Choroid plexus epithelial cell (primary cell): ENCODE measurements at places on chromosomes 5 and 9.

DNA sequence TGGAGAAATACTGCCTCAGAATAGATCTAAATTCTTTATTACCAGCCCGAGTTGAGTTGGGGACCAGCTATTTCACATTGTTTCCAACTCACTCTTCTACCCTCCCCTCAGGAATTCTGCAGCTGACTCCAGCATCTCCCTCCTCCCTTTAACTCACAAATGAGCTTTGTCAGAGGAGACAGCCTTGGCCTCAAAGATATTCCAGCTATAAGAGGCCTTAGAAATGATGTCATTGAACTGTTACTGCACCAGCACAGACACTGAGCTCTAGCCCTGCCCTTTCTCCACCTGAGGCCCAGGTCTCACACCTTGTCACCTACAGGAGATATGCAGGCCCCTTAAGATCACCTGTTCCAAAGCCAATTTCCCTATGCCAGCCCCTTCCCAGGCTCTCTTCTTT lies 78.4 kb upstream of the ATP10B start:
- peak; percentile 1 for DNase-seq

GRCh38 chr5:139763930-139764791 lies 31.4 kb upstream of the PSD2 start:
- no peak for DNase-seq

DNA sequence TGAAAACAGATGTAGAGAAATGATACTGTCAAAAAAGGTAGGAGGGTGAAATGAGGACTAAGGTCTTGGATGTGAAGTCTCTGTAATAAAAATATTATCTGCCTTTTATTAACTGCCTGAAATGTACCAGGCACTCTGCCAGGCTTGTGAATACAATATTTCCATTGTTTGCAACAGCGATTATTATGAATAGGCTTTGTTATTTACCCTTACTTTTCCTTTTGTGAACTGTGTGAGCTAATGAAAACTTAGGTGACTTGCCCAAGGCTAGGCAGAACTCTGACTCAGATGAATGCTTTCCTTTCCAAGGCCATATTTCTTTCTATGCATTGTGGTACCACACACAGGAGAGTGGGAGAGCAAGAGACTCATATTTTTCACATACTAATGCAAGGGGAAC lies 204.1 kb downstream of the CDH12 start:
- DNase-seq = no peak

GRCh38 chr5:16306812-16307211 lies 127.2 kb upstream of the MARCHF11 start:
- DNase-seq = no peak

GRCh38 chr5:39816866-39817265 lies 392.1 kb upstream of the DAB2 start:
- no peak for DNase-seq

DNA sequence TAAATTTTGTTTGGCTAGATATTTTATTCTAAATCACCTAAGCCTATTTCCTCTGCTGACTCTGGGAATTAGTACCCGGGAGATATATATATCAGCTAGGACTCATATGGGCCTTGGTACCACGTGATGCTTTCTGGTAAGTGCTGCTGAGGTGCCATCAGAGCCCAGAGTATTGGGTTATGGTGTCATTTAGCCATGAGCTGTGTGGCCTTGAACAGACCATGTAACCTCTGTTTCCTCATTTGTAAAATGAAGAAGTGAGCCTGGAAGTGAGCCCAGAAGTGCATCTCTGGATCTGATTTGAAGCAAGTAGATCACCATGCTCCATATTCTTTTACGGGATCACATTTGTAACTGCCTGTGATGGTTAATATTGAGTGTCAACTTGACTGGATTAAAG lies 126.1 kb downstream of the GPBP1 start:
- DNase-seq = no peak

GRCh38 chr9:127909839-127910273 lies 7.0 kb downstream of the ST6GALNAC4 start:
- no peak for DNase-seq

GRCh38 chr9:78559449-78559885 lies 262.5 kb downstream of the PSAT1 start:
- DNase-seq = peak; percentile 61

GRCh38 chr5:106755789-106756188 lies 914.9 kb downstream of the EFNA5 start:
- DNase-seq = no peak

GRCh38 chr9:36898431-36899020 lies 135.5 kb downstream of the PAX5 start:
- DNase-seq = no peak

DNA sequence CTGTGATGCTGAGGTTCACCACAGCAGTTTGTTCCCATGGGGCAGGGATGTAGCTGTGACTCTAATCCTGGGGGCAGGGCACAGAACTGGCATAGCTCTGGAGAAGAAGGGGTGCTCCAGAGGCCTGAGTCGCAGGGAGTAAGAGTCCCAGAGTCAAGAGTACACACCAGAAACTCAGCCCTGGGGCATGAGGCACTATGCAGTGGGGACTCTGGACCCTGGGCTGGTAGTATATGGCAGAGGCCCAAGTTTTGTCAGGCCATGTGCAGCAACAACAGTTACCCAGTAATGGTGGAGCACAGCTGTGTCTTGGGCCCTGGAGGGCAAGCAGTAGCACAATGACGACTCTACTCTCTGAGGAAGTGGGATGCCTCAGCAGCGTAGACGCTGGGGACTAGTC lies 42.9 kb downstream of the TMEM38B start:
- no peak for DNase-seq

- no peak for DNase-seq
Observed at GRCh38 chr5:176534640-176535039, 2.6 kb downstream of the RNF44 start.

- DNase-seq = no peak
Observed at GRCh38 chr9:137666955-137667670, 48.3 kb downstream of the EHMT1 start.

DNA sequence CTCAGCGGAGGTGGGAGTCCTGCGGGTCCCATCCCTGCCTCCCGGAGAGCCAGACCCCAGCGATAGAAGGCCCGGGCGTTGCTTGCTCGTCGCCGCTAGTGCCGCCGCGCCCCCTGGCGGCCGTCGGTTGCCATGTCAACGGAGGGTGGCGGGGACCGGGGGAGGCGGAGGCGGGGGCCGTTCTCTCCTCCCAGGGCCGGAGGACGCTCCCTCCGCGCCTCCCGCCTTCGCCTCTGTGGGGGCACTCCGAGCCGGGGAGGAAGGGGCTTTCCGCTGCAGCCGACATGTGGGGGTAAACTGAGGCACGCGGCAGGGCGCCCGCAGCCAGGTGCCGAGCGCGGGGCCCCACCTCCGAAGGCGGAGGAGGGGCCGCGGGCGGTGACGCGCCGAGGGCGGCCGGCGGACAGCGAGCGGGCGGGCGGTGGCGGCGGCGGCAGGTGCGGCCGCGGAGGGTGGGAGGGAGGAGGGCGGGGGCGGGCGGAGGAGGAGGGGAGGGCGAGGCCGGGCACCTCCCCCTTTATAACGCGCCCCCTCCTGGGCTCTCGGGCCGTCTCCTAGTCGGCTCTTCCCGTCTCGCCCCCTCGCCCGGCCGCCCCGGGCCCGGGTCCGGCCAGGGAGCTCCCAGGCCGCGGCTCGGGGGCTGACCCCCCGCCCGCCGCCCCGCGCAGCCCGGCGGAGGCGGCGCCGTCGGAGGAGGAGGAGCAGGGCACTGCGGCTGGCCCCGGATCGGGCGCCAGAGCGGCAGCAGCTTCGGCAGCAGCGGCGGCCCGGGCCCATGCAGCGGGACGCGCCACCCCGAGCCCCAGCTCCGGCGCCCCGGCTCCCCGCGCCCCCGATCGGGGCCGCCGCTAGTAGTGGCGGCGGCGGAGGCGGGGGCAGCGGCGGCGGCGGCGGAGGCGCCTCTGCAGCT lies 556 bp upstream of the CDK9 start:
- DNase-seq = peak; percentile 81

DNA sequence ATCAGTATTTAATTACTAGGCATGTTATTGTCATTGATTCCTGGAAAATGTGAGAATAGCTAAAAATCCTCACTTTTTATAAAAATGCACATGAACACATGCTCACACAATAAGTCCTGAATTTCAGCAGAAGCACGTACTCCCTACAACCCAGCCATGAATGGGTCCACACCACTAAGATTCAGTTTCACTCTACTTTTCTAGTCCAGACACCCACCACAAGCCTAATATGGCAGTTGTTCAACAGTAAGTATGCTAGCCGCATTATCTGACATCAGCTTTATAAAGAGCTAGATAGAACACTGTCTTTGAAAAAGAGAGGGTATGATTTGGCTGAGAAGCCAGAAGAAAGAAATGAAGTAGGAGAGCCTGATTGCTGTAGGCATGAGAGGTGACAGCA lies 639.3 kb downstream of the BRINP1 start:
- DNase-seq = no peak

GRCh38 chr9:103037508-103038477 lies 42.7 kb downstream of the CYLC2 start:
- peak; percentile 52 for DNase-seq

- peak; percentile 86 for DNase-seq
Observed at GRCh38 chr9:111839387-111839786, 44.6 kb upstream of the SHOC1 start.

DNA sequence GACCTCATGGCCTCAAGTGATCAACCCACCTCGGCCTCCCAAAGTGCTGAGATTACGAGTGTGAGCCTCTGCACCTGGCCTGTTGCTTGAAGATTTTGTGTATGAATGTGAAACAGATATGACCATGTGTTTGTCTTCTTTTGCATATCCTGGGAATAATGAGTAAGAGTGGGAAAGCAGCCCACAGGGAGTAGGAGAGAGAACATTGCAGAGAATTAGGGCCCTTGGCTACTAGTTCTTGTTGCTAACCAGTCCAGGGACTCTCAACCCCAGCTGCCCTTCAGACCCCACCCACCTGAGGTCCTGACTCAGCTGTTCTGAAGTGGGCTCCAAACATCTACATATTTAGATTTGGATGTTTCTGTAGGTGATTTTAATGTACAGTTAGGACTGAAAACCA lies 125.5 kb downstream of the MTX3 start:
- no peak for DNase-seq

DNA sequence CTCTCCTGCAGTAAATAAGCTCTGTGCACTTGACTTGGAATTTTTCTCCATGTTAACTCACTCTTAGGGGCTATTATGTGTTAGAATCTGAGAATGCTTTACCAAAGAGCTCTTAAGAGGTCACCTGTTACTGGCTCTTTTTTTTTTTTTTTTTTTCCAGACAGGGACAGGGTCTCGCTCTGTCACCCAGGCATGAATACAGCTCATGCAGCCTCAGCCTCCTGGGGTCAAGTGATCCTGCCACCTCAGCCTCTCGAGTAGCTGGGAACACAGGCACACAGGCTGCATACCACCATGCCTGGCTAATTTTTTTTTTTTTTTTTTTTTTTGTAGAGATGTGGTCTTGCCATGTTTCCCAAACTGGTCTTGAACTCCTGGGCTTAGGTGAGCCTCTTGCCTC lies 22.1 kb downstream of the HMGXB3 start:
- DNase-seq = no peak

GRCh38 chr9:130523921-130524320 lies 55.5 kb upstream of the FUBP3 start:
- DNase-seq = no peak

DNA sequence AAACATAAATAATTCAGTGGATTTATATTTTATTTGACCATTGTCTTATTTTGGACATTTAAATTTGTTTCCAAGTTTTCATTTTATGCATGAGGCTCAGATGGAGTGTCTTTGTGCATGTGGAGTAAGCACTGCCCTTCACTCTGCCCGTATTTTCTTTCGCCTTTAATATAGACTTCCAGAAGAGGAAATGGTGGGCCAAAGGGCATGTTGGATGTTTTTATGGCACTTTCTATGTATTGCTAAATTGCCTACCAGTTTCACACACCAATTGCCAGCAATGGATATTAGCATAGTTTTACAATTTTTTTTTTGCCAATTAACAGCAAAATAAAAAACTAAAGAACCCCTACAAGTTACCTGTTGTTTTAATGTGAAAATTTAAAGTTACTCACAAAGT lies 38.4 kb downstream of the ZSWIM6 start:
- no peak for DNase-seq

DNA sequence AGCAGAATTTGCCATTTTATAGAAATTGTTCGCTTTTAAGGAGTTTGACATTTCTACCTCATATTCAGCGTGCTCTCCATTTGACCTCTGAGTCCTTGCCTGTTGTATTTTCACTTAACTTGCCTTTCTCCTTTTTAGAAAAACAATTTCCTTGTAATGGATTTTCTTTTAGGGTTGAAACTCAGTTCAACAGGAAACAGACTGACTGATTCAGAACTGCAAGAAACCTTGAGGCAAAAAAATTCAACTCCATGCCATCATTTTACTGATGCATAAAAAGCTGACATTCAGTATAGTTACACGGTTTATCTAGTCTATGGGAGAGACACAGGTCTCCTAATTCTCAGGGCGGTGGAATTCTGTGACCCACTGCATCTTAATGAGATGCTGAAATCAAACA lies 59.8 kb downstream of the MRPS30 start:
- no peak for DNase-seq

DNA sequence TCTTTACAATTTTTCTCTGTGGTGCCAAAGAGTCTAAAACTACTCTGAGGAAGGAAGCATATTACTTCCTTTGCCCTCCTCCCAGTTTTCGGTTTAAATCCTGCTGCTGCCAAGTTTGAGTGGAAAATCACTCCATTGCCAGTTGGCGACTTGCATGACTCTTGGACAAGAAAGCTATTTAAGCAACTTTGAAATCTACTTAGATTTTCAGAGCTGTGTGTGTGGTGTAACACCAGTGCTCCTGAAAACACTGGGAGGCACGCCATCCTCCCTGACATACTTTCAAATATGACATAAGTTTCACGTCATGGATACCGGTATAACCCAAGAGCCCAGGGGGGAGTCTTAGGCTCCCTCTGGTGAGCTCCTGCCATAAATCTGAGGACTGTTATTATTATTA lies 83.5 kb upstream of the RIOK2 start:
- peak; percentile 0 for DNase-seq

DNA sequence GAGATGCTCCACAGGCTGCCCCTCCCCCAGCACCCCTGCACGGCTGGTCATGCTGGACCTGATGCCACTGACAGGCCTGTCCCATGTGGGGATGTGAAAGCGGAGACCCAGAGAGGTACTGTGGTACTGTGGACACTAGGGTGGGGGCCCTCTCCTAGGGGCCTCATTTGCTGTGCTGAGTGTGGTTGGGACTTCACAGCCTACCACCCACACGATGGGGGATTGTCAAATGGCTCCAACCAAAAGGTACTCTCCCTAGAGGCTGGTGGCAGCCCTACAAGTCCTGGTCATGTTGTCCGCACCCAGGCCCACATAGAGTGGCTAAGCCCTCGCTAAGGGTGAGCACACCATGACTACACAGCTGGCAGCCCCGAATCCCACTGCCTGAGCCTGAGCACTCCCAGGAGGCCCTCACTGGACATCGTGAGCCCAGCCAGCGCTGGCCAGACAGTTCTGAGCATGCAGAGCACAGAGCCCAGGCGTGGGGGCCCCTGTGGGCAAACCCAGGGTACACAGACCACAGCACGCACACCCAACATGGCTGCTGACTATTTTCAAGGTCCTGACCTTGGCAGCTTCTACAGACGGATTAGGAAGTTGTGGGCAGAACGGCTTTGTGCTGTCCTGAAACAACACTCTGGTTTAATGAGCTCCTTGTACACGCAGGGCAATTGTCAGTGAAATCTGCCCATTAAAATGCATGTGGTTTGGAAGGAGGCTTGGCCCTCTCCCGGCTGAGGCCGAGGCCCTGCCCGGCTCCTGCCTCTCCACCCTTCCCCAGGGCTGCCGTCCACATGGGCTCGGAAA lies 214.1 kb downstream of the HSPA4 start:
- DNase-seq = no peak
